ENCODE measurements at places on chromosomes 13 and 19.

GRCh38 chr19:41928221-41928683 lies at the start of gene ERFL:
Gene ERFL (minus strand): TSS chr19:41928449. CDS start chr19:41912919, 15,530 bp downstream.
- peak; percentile 33 for DNase-seq

- no peak for DNase-seq
Measured at GRCh38 chr13:90382425-90382824, 965.1 kb upstream of the MIR17HG start.

GRCh38 chr13:37403776-37404527 lies 194.6 kb downstream of the POSTN start:
- DNase-seq, result no peak

DNA sequence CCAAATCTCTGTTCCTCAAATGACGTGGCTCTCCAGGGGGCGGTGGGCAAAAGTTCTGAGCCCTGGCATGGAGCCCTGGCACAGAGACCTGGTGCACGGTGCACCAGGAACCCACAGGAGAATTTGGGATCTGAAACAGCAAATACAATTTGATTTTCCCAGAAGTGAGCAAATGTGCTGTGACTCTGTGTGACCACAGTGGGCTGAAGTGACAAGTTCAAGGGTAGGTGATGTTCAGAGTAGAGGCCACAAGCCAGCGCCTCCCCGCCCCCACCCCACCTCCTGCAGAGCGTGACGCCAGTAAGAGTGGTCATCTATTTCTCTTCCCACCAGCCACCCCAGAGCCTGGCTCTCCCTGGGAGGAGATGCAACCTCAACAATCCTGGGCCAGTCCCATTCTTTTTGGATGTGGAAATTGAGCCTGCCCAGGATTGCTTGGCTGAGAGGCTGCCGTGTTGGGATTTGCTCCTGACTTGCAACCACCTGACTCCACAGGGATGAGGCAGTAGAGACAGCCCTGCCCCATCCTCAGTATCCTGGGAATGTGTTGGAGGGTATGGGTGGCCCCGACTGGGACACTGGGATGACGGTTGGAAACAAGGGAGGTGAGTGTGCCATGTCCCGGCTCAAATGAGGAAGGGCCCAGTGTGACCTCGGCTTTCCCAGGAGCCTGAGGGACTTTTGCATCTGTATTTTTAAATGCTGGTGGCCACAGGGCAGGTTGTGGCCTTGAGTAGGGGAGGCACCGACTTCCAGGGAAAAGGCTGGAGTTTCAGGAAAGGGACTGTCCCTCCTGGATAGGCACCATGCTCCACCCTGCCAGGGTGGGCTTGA lies 11.1 kb upstream of the BCL3 start:
- DNase-seq, result no peak

DNA sequence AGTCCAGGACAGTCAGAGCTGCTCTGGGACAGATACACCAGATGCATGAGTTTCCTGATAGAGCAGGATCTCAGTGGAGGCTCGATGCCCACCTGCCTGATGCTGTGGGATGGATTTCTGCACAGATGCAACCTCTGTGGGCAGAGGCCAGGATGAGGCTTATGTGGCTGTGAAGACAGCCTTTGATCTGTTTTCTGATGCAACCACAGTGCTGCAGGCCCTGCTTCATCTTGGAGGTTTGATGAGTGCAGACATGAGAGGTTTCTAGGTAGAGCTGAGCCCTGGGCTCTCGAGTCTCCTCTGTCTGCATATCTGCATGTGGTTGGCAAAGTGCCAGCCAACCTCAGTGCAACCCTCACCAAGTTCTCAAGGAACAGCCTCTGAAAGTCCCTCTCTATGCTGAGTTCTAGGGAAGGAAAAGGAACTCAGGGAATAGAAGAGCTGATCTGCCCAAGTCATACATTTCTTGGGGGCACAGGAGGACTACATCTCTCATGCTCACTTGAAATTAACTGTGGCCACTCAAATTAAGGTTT lies 23.1 kb upstream of the TSHZ3 start:
- DNase-seq, result no peak

DNA sequence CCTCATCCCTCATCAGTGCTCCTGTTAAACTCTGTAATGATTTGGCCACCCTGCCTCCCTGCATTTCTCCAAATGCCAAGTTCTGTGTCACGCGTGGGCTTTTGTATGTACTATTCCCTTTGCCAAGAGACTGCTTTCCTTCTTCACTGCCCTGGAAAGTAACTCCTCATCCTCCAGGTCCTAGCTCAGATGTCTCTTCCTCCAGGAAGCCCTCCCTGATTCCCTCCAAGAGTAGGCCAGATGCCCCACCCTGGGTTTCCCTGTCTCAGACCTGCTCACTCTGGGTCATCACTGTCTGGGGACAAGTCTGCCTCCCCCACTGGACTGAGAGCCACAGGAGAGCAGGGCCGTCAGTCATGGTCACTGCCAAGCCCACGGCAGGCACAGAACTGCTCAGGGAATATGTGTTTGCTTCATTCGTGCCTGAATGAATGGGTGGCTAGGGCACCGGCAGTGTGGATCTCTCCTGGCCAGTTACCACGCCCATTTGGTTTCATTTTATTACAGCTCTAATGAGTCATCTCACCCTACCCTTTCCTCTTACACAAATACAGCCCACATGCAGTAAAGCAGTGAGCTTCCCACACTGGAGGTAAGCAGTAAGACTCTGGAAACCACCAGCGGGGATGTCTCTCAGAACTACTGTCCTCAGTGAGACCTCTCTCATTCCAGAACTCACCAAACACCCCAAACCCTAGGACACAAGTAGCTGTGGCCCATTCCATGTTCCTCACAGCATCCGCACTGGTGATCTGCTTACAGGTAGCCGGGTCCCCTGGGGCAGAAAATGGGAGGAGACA lies 12.1 kb upstream of the GPR4 start:
- DNase-seq, result no peak

- DNase-seq, result no peak
Measured at GRCh38 chr19:16385296-16385695, 60.7 kb downstream of the KLF2 start.
